Bronchus fibroblast of lung (primary cell): ENCODE measurements at places on chromosomes 4 and X. TPM values are rescaled to one million over a fixed set of nuclear protein-coding genes. Genes with fewer than 3 reads are reported as not detected.

PPP3CA gene
- total RNA-seq, result 18.4 and 20.3 TPM in 2 replicates

LSM6 gene
- 42.4 and 50.3 TPM in 2 replicates for total RNA-seq

GAGE12J gene
- total RNA-seq, result not detected in 2 replicates

KLHL13 gene
- 3.2 and 4.8 TPM in 2 replicates for total RNA-seq

GAGE12F gene
- not detected in 2 replicates for total RNA-seq

CYP2U1 gene
- 5.2 and 7.1 TPM in 2 replicates for total RNA-seq

CTAG2 gene
- total RNA-seq, result 2.4 and 2.7 TPM in 2 replicates

WDFY3 gene
- total RNA-seq, result 21.2 and 21.9 TPM in 2 replicates

MTCP1 gene
- 0.59 and 1.5 TPM in 2 replicates for total RNA-seq

HS3ST1 gene
- not detected in 2 replicates for total RNA-seq
